CD4-positive, alpha-beta T cell treated with Interleukin-6 at 100 ng/mL for 8 hours (primary cell): ENCODE measurements at places on chromosomes 1 and 21.

DNA sequence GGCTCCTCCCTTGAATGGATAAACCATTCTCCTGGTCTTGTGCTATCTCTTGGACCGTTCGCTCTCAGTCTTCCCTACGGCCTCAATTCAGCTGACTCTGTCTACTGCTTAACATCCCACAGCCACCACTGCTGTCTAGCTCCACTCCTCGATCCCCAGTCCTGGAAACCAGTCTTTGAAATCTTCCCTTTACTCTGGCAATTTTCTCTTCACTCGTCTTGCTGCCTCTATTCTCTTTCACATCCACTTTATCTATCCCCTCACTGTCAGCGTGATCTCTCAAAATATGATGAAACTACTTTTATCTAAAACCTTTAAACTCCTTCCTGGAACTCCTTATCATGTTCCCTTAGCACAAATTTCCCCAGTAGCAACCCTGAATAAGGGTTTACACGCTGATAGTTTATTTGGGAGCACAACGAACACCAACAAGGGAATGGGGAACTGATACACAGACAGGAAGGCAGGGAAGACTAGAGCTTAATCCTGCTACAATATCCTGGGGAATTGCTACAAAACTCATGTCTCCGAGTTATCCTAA is 131.6 kb upstream of the SAMSN1 start:
- no peak for DNase-seq

DNA sequence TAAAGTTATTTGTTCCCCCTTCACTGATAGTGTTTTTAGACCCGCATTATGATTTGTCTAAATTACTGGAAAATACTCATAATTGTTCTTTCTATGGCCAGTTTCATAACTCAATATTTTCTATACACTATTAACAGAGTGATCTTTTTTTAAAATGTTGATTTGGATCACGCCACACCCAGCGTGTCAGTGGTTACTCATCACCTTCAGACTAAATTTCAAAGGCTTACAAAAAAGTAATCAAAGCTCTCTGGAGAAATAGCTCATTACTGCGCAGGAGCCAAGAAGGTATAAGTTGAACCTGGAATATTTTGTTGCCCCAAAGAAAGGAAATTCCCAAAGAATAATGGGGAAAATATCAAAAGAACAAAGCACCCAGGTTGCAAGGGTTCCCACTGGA is 104.9 kb downstream of the EVI5 start:
- DNase-seq: no peak

GRCh38 chr1:228653748-228654147 is 81.5 kb upstream of the RHOU start:
- no peak for DNase-seq

- DNase-seq: no peak
These were observed 7.9 kb upstream of the TRAF5 start for GRCh38 chr1:211318576-211319280.

- DNase-seq: no peak
These were observed 7.6 kb downstream of the CYP4X1 start for GRCh38 chr1:47031059-47031458.

DNA sequence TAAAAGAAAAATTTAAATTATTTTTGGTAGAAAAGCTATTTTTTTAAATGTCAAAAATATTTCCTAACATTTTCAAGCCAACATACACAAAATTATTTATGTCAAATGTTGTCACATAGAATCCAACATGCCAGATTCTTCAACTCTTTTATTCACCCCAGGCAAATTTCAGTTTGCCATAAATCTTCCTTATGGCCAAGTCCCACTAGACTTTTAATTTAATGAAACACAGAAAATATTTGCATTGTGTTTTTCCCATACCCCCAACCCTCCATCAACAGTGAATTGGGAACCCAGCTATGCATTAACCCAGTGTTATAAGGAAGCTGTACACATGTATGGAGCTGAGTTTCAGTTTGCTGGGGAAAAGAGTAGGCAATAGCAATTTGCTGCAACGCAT is 41.4 kb downstream of the DUSP10 start:
- no peak for DNase-seq

DNA sequence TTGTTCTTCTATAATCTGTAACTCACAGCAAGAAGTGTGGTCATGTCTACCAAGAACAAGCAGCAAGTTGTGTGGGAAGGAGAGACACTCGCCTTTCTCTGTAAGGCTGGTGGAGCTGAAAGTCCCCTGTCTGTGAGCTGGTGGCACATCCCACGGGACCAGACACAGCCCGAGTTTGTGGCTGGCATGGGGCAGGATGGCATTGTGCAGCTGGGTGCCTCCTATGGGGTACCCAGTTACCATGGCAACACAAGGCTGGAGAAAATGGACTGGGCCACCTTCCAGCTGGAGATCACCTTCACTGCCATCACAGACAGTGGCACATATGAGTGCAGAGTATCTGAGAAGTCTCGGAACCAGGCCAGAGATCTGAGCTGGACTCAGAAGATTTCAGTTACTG is 15.5 kb downstream of the CD101 start:
- no peak for DNase-seq

DNA sequence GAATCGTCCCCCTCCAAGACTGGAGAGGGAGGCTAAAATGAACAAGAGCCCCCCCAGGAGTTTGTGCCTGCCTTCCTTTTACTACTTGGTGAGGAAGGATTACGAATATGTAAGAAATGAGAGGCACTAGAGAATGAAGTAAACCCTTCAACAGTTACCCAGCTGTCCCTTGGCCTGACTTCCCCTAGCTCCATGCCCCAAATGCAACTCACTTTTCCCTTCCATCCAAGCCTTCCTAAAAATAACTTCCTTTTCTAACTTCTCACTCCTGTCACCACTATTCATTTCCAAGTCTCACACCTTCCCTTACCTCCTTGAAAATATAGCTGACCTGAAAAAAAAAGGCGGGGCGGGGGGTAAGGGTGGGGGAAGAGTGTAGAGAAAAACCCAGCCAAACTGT is 96.6 kb upstream of the HNRNPU start:
- no peak for DNase-seq

DNA sequence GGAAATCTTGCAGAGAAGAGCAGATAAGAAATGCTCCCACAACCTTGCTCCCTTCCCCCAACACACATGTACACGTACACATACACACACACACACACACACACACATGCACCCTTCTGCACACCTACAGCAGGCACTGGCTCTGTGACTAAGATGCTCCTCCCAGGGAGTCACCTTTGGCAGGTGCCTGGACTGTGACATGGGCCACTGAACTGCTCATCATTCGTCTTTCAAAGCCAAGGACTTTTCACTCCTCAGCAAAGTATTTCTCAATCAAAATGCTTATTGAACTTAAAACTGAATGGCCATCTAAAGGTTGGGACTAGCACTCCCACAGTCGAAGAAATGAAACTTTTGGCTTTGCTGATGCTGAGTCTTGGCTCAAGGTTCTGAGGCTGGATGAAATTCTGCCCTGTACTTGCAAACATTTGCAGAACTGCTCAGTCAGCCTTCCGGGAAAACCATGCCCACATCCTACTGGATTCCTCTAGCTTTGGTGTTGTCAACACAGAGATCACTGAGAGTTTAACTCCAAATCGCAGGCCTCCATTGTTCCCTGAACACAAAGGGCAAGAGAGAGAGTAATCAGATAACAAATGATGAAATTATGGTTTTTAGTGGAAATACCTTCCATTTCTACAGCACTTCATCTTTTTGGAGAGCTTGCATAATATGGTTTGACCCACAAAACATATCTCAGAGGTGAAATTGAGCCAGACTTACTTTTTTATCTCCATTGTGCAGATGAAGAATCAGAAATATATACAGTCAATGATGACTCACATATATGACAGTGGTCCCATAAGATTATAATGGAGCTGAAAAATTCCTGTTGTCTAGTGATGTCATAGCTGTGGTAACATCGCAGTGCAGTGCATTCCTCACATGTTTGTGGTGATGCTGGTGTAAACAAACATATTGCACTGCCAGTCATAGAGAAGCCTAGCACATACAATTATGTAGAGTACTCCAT is 72.4 kb upstream of the BCAR3 start:
- DNase-seq: no peak

GRCh38 chr1:58893257-58893869 is 109.5 kb upstream of the JUN start:
- no peak for DNase-seq

- DNase-seq: no peak
These were observed 265.9 kb downstream of the PRDM2 start for GRCh38 chr1:13965770-13966398.

- no peak for DNase-seq
These were observed 846 bp upstream of the PER3 start for GRCh38 chr1:7783178-7783711.

DNA sequence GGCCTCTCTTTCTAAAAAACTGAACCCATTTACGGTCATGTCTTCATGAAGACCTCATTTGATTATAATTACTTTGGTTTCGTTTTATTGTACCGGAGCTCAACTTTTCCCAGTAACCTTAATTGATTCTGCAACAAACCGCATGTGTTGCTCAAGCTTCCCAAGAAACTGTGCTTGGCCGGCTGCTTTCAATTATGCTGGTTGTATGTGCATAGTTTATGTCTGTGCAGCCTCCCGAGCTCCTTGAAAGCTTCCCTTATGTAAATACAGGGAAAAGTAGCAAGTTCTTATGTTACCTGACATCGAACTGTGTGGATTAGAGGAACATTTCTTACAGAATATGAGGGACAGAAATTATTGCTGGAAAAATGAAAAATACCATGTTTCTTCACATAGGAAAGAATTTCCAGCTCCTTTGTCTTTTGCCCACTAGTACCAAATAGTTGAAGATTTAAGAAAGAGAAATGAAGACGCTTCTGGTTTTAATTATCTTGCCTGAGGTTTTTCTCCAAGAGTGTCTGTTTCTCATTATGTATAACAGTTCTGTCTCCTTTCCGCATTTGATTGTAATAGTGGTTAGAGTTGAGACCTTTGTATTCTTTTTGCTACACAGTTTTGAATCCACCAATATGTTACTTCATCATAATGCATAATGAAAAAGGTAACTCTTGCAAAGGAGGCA is 2.1 kb downstream of the VCAM1 start:
- no peak for DNase-seq

GRCh38 chr1:103859721-103860120 is 110.0 kb downstream of the AMY1C start:
- no peak for DNase-seq

GRCh38 chr1:2363847-2364513 is 27.4 kb downstream of the MORN1 start:
- DNase-seq: no peak

DNA sequence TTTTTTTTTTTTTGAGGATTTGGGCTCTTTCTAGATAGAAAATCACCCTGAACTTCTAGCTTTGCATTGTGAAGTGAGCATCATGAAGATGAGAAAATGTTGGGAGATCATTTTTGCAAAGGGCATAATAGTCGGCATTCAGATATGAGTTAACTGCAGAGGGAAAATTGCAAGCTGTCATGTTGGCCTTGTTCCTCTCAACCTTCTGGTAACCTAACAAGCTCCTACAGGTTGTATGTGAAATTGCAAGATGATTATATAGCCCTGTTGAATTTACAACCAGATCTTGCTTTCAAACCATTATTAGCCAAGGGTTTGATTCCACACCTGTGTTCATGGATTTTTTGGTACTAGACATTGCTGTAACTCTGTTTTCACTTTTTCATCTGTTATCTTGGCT is 2.2 kb downstream of the ELOA start:
- DNase-seq: no peak

- no peak for DNase-seq
These were observed 27.6 kb upstream of the ARHGAP29 start for GRCh38 chr1:94265011-94265422.

DNA sequence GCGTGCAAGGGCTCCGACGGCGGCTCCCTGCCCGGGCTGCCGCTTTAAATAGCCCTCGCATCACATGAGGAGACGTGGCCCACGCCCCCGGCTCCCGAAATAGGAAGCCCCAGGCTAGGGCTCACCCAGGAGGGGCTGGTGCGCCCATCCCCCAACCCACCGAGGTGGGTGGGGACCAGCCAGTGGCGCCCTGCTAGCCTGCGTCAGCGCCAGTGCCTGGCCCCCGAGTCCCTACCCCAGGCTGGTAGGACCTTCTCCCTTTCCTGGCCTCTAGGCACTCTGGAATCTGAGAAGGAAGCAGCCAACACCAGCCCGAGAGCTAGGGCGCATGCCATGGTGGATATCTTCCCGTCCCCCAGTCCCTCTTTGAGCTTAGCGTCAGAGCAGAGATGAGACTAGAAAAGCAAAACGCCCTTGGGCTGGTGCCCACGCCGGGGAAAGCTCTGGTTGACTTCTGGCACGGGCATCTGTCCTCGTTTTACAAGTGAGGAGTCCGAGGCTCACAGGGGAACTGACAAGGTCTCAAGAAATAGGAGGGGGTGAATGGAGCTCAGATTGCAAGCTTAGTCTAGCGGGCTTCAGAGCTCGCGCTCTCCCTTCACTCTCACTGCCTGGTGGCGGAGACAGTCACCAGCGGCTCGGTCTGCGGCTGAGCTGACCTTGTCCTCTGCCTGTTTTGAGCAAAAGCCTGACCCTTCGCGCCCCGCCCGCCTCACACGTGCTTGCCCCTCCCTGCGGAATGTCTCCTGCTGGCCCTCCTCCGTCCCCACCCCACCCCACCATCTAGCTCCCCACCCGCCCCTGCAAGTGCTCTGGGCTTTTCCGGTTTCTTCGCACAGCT is at the start of gene FABP3:
Gene FABP3, minus strand, starts transcription at position 21 of the 841 bp plus-strand sequence. CDS start 62 bp downstream, outside the sequence.
- no peak for DNase-seq

- DNase-seq: peak; percentile 38
These were observed 11.2 kb upstream of the HJV start for GRCh38 chr1:146032631-146033219.

DNA sequence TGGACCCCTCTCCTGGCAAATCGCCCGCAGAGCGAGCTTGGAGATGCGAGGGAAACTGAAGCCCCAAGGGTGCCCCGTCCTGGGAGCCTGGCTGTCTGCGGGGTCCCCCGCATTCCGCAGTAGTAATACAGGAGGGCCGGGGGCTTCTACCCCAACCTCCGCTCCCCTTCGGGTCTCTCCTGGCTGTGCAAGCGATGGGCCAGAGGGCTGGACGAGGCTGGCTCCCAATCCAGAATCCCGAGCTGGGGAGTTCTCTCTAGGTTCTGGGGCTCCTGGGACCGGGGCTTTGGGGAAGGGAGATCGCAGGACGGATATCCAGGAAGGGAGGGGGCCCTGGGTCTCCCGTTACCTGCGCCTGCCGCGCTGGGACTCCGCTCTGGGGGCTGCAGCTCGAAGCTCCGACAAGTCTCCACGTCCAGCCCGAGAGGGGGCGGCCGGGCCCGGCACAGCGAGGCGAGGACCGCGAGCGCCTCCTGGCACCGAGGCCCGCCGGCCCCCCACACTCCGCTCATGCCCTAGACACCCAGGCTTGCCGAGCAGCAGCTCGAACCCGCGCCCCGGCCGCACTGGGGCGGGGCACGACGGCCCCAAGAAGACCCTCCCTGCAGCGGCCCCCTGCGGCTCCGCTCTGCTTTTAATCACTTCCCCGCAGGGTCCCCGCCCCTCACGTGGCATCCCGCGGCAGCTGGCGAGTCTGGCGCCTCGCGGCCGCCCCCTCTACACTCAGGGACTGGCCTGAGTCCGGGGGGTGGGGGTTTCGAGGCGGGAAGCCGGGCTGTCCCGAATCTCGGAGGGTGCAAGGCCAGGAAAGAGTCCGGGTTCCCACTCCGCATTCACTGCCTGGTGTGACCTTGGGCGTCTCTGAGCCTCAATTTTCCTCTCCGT is at the start of gene SYT6:
Gene SYT6, minus strand, starts transcription at position 609 of the 885 bp plus-strand sequence. Its CDS starts 97 bp downstream, at position 512.
- DNase-seq: no peak
